ENCODE measurements at places on chromosomes 16 and 17.

DNA sequence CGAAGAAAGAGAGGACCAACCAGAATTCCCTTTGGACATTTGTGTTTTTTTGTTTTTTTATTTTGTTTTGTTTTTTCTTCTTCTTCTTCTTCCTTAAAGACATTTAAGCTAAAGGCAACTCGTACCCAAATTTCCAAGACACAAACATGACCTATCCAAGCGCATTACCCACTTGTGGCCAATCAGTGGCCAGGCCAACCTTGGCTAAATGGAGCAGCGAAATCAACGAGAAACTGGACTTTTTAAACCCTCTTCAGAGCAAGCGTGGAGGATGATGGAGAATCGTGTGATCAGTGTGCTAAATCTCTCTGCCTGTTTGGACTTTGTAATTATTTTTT, 3.6 kb downstream of the SOX9 start:
- no peak for DNase-seq

DNA sequence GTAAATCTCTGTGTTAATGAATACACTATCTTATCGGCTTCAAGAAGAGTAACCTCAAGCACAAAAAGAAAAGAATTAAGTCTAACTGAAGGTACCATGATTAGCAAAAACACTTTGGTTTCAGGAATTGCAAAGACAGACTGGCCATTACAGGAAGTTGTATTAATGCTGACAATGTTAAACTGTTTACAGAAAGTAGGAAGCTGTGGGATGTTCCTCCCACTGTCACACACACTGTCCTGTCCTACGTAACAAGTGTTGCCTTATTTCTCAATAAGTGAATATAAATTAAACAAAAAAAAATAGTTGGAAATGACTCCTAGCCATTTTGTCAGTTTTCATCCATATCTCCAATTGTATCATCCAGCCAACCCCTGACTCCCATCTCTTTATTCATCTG, 8.6 kb downstream of the GNA13 start:
- no peak for DNase-seq

- no peak for DNase-seq
Measured at GRCh38 chr16:25213709-25214397, 2.9 kb upstream of the AQP8 start.

DNA sequence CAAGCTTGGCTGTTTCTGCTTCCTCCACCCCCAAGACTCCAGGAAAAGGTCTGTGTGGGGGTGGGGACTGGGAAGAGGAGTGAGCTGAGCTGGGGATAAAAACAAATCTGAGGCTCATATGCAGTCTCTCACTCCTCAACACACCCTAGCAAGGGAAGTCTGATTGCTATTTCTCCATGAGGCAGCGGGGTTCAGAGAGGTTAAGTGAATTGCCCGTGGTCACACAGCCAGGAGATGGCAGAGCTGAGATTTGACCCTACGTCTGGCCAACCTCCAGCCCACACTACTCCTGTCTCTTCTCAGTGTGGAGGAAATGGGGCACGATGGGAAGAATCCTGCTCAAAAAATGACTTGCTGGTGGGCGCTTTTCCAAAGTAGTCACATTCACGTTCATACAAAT, 4.8 kb upstream of the ABCC3 start:
- DNase-seq = no peak

DNA sequence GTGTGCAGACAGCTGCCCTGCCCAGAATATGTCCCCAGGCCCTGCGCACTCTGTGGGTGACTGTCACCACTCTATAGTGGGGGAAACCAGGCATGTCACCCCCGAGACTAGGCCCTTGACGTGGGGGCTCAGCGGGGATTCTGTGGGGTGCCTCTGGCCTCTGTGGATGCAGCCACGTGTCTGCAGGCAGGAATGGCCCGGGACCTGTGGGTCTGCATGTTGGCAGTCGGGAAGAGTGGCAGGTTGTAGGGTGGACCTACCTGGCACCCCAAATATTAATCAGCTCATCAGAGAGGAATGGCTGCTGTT, 954 bp downstream of the IL32 start:
- no peak for DNase-seq

- DNase-seq = no peak
Measured at GRCh38 chr16:87561200-87562105, 40.9 kb upstream of the JPH3 start.

GRCh38 chr16:11183035-11183812, 72.8 kb downstream of the SOCS1 start:
- no peak for DNase-seq

DNA sequence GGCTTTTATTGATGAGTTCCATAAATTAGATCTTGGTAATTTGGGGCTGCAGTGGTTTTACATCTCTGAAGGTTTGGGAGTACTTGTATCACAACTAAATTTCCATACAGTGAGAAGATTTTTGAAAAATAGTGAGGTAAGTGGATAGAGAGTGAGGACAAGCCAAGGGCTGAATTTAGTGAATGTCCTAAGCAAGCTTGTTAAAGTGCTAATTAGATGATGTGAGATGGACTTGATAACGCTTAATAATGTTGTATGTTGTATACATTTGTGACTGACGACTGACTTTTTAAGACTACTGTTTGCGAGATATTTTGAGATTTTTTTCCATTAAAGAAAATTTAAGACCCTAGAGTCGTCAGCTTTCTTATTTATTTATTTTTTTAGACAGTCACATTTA, 3.9 kb downstream of the NFATC3 start:
- no peak for DNase-seq

- DNase-seq = peak; percentile 40
Measured at GRCh38 chr16:46629331-46630219, 8.4 kb upstream of the SHCBP1 start.

- no peak for DNase-seq
Measured at GRCh38 chr17:17411692-17412091, 65.1 kb upstream of the MED9 start.

GRCh38 chr17:17167986-17168385, 38.1 kb downstream of the PLD6 start:
- DNase-seq = no peak

GRCh38 chr16:20849589-20850390, 43.5 kb downstream of the REXO5 start:
- peak; percentile 46 for DNase-seq

DNA sequence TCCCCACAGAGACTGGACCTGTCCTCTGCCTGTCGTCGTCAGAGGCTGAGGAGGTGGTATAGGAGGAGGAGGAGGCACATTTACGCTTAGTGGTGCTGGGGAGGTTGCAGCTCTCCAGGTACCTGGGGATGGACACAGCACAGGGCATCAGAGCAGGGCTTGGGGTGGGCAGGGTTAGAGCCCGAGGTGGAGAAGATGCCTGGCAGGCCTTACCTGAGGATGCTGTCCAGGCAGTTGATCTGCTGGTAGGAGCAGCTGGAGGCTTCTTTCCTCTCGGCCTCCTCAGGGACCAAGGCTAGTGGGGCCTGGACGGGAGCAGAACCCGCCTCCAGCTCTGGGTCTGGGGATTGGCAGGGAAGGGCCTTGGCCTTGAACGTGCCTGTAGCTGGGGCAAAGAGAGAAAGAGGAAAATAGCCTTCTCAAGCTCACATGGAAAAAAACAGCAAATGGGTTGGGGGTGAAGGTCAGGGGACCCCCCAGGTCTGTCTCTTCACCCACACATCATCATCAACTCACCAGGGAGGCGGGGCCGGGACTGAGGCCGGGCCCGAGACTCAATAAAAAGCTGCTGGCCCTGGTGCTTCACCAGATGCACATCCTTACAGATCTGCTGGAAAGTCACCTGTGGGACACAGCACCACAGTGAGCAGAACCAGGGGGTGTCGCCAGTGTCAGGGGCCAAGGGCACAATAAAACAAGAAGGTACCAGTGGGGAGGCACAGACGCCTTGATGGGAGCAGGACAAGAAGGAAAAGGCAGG, 5.6 kb downstream of the PER1 start:
- no peak for DNase-seq

DNA sequence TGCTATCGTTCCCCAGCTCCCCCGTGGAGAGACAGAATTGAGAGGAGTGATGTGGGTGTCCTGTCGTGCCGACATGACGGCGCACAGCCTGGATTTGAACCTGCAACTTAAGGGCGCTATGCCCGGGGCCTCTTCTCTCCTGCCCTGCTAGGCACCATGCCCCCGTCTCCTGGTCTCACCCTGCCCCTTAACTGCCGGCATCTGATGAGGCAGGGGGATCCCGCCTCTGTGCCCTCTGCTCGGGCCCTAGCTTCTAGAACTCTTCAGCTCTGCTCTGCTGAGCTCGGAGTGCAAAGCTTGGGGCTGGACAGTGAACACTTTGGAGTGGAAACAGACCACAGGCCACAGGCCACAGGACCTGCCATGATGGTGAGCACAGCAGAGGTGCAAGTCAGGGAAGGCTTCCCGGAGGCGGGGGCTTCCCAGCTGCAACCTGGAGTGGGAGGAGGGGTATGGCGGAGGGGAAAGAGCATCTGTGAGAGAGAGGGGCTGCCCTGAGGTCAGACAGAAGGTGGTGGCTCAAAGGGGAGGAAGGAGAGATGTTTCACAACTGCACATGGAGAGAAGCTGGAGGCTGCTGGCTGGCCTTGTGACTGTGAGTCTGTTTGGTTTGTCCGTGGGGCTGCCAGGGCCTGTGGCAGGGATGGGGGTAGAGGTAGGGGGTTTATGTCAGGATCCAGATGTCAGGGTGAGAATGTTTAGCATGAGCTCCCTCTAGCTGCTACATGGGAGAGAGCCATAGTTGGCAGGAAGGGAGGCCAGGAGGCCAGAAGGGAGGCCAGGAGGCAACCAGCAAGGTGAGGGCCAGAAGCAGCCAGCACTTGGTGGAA, 107.8 kb downstream of the CRLF3 start:
- DNase-seq = no peak

GRCh38 chr16:89187770-89188392, 12.5 kb downstream of the SLC22A31 start:
- no peak for DNase-seq

DNA sequence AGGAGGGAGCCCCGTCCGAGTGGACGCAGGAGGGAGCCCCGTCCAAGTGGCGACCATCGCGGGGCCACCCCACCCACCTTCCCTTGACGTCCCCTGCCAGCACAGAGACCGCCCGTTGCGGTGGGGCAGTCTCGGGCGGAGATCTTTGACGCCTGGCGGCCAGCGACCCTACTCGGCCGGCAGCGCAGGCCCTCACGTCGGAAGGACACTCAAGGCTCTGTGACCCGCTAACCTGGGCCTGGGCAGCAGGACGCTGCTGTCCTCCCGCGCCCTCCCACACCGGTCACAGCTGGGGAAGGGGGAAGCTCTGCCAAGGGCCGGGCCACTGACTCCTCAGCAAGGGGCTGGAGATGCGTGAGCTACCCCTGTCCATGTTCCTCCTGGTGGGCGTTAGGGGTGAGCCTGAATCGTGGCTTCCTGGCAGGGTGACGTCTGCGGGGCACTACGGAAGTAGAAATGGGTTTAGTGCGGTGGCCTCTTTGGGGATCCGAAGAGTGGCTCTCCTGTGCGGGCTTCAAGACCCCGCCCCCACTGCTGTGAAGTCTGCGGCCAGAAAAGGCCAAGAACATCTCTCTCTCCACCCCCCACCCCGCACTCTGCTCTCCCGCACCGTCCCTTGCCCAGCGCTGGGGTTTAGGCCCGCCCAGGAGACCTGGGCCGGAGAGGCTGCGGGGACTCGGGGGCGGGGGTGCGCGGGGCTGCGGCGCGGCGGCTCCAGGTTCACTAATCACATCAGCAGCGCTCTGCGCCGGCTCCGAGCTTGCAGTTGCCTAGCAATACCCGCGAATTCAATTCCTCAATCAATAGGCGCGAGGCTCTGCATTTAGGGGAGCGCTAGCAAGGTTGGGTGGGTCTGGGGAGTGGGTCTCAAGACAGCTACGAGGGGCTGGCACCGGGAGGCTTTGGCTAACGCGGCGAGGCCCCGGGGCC, 5.8 kb downstream of the CBX8 start:
- no peak for DNase-seq

GRCh38 chr17:64393000-64393402, 2.3 kb upstream of the PECAM1 start:
- DNase-seq = no peak

GRCh38 chr16:52770828-52771227, 223.9 kb upstream of the TOX3 start:
- no peak for DNase-seq

GRCh38 chr16:74667255-74667700, 601 bp upstream of the RFWD3 start:
- peak; percentile 17 for DNase-seq

DNA sequence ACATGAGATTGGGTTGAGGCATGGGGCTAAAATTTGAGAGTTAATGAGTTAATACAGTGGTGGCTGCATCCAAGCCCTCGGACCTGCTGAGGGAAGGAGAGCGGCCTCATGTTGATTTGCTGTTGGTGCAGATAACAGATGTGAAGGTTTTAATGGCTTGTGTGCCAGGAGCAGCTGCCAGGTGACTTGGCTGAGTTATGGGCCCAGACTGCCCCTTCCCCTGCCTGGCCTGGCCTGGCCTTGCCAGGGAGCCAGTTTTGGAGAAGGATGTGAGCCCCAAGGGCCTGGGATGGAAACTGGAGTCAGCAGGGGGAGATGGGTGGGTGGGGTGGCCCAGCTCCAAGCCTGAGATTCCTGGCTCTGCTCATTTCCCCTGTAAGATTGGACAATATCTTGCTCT, 230.1 kb downstream of the CBLN1 start:
- DNase-seq = no peak

DNA sequence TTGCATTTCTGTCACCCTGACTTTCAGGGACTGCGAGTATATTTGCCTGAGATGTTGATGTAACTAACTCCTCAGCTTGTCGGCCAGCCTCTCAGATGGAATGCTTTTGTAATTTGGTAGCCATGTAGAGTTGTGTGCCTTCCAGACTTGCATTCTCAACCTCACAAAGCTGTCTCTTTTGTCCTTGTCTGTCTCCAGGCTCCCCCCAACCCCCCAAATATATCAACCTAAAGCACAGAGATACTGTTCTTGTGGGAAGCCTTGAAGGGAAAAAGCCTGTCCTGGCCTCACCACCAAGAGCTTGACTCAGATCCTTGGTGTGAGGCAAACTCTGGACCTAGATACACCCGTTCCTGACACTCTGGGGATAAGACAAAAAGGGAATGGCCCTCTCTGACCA, 18.4 kb downstream of the SAP30BP start:
- no peak for DNase-seq

GRCh38 chr16:58197314-58198012, 443 bp downstream of the CSNK2A2 start:
- DNase-seq = peak; percentile 23

GRCh38 chr17:51739245-51739886, 419.1 kb downstream of the CA10 start:
- no peak for DNase-seq

GRCh38 chr16:23869052-23869451, 33.3 kb downstream of the PRKCB start:
- DNase-seq = no peak

- DNase-seq = peak; percentile 80
Measured at GRCh38 chr17:12024327-12024726, 3.6 kb downstream of the MAP2K4 start.

GRCh38 chr16:67965668-67966548, 2.5 kb downstream of the SLC12A4 start:
- peak; percentile 58 for DNase-seq

DNA sequence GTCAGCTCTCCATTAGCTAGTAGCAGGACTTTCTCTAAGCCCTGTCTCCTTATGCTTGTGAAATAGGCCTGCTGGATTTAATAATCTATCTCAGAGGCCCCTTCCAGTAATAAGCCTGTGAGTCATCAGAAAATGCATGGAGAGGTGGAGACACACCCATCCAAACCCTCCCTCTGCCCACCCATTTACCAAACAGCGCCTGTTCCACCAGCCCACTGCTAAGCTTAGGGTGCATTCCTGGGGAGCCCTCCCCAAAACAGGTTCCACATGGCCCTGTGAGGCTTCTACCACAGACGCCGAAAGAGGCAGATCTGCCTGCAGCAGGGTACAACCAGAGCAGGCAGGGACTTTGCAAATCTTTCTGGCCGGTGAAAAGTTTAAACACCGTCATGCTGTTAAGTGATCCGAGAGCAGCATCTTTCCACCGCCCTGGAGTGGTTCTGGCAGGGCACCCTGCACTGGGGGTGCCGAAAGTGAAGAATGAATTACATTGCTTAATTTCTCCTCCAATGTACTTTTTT, 99.3 kb downstream of the GAS7 start:
- peak; percentile 32 for DNase-seq

Data from RWPE1 (cell line).